NCI-H524 (cell line): ENCODE measurements at places on chromosomes 13 and 19.

DNA sequence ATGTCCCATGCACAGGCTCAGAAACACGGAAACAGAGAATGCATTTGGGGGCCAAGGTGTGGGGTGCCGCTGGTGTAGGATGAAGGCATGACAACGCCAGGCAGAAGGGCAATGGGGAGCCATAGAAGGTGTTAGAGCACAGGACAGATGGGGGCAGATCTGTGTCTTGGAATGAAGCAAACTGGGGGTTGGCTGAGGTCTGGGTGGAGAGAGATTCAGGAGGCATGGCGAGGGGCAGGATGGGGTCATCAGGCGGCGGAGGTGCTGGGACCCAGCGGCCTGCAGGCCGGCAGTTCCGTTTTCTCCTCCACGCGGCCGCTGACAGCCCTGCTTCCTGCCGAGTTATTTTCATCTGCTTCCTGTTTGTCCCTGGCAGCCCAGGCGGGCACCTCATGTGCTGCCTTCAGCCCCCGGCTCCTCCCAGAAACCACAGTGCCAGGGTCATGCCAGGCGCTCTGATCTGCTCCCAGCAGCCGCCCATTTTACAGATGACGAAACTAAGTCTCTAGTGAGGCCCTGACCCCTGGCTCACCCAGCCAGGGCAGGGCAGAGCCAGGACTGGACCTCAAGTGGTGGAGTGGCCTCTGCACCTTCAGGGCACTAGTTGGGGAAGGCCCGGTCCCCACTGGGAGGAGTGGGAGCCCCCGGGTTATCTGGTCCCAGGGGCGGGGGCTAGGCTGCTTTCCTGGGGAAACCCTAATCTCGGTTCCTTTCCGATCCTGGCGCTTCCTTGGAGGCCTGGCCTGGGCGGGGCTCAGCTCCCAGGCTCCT lies 2.2 kb downstream of the ARHGAP45 start:
- DNase-seq, result no peak

- no peak for DNase-seq
Measured at GRCh38 chr13:77328819-77329132, 1.9 kb upstream of the MYCBP2 start.

GRCh38 chr19:3046698-3047495 lies 15.4 kb downstream of the TLE5 start:
- peak; percentile 43 for DNase-seq

GRCh38 chr19:52554216-52554971 lies 15.7 kb upstream of the ZNF701 start:
- no peak for DNase-seq

GRCh38 chr19:10861103-10861651 lies 10.2 kb upstream of the CARM1 start:
- peak; percentile 43 for DNase-seq
